ELR (cell line): ENCODE measurements at places on chromosomes 11 and 22.

DNA sequence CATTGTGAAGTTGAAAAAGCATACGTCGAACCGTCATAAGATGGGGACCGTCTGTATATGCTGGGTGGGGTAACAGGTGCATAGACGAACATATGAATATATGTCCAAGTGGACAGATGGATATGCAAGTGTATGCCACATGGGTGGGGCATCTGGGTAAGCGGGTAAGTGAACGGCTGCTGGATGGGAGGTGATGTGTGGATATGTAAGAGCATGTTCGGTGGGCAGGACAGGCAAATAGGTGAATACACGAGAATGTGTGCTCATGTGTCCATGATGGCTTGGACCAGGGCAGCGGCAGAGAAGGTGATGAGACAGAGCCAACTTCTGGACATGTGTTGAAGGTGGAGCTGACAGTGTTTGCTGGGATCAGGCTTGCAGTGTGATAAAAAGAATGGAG is 12.0 kb downstream of the IFITM10 start:
- DNase-seq: no peak

- peak; percentile 22 for DNase-seq
Measured at GRCh38 chr11:62958547-62959421, 26.0 kb downstream of the SLC22A6 start.

DNA sequence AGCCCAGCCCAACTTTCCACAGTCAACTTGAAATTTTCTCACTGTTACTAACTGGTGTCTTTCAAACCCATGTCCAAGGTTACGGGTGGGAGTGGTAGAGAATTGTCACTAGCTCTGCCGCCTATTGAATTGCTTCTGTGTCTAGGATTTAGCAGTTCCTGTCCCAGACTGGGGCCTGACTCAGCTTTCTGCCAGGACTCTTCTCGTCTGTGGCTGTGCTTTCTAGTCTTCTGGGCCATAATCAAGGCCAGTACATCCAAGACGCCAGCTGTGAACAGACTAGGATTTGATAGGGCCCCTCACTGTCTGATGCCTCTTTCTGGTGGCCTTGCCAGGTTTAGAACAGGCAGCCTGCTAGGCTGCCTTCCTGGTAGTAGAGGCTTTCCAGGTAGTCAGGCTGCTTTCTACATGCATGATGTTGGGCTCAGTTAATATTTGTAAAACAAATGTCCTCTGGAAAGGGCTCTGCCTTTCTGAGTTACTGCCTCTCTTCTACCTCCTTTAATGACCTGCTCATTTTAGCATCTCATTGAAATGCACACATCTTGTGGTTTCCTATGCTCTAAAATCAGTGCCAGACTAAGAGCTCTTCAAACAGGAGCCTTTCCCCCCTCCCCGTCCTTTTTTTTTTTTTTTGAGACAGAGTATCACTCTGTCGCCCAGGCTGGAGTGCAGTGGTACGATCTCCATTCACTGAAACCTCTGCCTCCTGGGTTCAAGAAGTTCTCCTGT is 13.1 kb upstream of the HIKESHI start:
- DNase-seq: no peak

- no peak for DNase-seq
Measured at GRCh38 chr22:25137577-25138525, 61.8 kb upstream of the CRYBB3 start.
